EL (cell line): ENCODE measurements at places on chromosomes 5 and 9.

DNA sequence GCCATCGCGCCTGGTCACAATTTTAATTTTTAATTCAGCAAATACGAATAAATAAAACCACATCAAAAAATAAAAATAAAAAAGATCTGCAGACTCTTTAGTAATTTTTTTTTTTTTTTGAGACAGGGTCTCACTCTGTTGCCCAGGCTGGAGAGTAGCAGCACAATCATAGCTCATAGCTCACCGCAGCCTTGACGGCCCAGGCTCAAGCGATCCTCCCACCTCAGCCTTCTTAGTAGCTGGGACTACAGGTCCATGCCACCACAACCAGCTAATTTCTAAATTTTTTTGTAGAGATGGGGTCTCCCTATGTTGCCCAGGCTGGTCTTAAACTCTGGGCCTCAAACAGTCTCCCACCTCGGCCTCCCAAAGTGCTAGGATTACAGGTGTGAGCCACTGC lies 14.2 kb downstream of the NANS start:
- no peak for DNase-seq

DNA sequence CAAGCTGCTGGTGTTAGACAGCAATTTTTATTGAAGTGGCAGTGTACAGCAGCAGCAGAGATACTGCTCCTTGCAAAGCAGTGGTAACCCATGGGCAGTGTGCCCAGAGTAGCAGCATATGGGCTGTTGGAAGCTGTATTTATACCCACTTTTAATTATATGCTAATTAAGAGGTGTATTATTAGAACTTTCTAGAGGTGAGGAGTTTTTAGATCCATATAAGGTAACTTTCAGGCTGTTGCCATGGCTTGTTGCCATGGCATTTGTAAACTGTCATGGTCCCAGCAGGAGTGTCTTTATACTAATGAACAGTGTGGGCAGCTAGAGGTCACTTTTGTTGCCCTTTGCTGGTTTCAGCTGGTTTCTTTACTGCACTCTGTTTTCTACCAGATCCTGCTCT lies 3.7 kb upstream of the PJA2 start:
- peak; percentile 22 for DNase-seq

GRCh38 chr5:1206521-1207412 lies 5.4 kb downstream of the SLC6A19 start:
- no peak for DNase-seq

DNA sequence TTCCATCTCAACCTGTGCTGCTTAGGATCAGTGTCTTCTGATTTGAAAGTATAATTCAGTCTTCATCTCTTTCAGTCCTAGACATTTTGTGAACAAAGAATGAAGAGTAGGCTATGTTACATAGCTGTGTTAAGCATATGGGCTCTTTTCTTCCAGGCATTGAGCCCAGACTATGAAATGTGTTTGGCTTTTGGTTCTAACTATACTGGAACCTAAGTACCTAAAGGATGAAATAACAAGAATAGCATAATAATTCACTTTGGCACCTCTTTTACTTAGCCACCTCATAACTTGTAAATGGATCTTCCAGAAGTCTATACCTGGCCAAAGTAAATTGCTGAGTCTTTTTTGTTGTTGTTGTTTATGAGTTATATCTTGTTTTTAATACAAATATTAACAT lies 71.4 kb downstream of the SLF1 start:
- no peak for DNase-seq

DNA sequence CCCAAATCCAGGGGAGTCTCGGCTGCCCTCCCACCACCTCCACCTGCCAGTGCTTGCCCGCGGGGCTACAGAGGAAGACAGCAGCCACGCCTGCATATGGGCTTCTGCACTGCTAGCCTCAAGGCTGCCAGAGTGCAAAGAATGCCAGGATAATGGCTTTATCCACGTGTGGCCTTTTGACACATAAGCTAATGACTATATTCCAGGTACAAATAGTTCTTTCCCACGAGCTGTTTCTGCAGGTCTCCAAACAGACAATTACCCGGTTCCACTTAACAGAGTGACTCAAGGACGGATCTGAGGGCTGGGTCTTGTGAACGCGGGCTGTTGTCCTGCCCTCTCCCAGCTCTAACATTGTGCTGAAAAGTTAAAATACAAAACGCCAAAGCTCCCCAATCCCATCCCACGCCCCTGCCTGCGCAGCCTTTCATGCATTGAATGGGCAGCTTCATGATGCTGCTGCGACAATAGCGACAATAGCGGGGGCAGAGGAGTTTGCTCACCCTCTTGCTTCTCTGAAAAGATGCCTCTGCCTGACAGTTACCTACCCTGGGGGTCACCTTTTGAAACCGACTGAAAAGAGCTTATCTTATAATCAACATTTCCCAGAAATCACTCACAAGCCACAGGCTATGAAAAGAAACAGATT lies 39.1 kb upstream of the MSH3 start:
- DNase-seq = no peak

DNA sequence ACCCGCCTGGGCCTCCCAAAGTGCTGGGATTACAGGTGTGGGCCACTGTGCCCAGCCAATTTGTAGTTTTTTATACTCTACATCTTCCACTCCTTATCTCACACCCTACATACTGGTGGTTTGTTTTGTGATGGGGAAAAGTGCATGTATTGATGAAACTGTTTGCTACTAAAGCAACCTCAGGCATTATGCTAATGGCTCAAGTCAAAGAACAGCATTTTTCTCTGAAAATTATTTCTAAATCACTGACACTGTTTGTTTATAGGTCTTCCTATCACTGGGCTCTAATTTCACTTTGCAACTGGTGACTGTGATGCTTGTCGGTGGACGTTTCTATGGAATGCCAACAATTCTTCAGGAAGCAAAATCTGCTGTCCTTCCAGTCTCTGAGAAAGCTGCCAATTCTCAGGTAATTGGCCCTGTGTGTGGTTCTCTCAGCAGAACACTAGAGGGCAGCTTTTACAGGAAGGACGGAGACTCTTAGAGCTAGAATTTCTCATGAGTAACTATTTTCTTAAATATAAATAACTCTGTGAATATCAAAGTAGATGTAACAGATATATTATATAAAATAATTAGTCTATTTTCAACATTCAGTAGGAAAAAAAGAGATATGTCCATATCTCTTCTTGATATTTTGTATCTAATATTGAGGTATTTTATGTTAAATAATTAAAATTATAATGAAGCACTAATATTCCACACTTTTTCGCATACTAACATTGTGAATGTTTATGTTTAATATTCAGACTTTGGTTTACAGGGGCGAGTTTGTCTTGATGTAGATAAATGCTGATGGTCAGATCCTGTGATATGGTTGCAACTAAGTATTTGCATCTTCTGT lies 244.1 kb downstream of the ADGRV1 start:
- DNase-seq = peak; percentile 27

DNA sequence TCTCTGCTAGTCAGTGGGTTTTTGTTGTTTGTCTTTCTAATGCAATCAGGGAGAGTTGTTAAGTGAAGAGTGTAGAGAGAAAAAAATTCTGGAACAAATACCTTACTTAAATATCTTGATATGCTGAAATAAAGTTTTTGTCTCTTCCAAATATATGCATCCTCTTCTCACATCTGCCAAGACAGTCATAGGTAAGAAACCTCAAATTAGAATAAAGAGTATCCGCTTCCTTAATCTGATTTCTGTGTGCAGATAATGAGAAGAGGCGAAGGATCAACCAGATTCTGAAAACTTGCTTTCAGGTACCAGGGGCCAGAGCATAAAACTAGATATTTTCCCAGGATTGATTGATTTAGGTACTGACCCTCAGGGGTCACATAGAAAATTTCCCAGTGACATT lies 11.3 kb upstream of the IL6ST start:
- DNase-seq = no peak

GRCh38 chr5:113132564-113132963 lies 156.0 kb downstream of the DCP2 start:
- no peak for DNase-seq
